MG63 (cell line): ENCODE measurements at places on chromosomes 12 and 14.

GRCh38 chr14:102318781-102319276 lies 717 bp upstream of the ZNF839 start:
- no peak for DNase-seq

GRCh38 chr12:10392394-10392930 lies 2.6 kb upstream of the KLRK1 start:
- DNase-seq, result peak; percentile 89

DNA sequence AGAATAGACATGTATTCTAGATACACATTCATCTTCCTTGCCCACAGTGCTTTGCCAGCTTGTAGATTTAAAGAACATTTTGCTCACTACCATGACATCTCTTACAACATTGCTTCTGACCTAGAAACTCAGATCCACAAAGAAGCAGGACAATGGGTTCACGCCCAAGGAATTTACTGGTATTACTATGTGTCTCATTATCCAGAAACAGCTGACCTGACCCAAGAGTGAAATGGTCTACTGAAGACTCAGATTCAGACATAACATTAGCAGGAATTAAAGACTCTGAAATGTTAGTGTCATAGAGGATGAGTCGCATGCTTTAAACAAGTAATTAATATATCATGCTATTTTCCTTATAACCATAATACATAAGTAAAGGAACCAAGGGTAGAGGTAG lies 731.4 kb downstream of the GALC start:
- DNase-seq, result no peak

DNA sequence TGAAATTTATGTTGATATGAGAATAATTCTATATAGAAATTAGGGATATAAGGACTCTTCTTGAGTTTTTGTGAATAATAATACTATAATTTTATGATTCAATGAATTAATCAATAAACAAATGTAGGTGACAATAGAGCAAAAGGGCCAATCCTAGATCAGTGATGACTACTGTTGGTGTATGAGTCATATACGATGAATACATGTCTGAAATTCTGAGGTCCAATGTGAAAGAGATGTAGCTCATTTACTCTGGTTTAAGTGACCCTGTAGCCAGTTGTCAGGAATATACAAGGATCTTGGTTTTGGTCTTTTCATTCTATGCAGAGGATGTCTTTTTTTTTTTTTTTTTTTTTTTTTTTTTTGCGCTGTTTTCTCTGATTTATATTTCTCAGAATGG lies 72.1 kb upstream of the RTL1 start:
- DNase-seq, result no peak

DNA sequence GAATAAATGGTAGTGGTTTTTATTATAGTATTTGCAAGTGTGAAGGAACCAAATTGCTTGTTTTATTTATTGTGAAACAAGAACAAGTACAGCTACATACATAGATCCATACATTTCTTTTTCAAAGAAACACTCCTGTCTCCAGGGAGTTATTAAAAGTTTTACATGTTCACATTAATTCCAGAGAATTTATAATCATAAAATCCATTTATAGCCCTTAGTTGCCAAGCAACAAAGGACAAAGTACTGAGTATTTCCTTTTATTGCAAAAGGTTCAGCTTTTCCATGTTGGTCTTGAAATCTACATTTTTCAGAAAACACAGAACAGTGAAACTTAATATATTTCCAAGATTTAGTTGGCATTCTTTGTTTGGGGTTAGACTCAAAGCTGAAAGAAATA lies 9.5 kb downstream of the MYRFL start:
- no peak for DNase-seq

- DNase-seq, result no peak
These were observed 23.2 kb downstream of the PLXNC1 start for GRCh38 chr12:94171595-94171930.

DNA sequence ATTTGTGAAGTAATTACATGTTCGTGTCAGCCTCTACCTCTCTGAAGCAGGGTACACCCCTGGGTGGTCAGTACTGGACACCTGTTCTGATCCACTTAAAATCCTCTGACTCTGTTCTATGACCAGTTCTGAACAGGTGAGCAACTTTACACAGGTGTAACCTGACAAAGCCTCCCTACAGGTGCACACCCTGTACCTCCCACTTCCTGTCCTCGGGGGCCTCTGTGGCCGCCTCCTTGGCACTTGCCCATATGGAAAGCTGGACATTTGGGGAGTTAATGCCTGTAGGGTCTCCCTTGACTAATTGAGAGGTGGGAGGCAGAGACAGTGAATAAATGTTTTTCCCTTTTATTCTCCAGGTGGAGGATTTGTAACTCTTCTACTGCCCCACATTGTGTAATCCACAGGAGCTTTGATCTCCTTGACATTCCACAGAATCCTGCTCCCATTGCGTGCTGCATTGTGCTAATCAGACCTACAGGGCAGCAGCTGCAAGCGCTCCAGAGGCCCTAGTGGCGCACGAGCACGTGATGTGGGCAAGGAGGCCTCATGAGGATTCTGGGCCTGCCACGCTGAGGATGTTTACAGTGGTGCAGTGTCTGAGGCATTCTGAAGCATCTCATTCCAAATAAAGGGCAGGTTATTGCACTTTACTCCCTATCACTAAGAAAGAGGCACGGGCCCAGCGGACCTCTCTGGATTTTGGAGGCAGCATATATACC lies 45.8 kb upstream of the BATF start:
- DNase-seq, result no peak

- DNase-seq, result no peak
These were observed 45.2 kb upstream of the CTDSP2 start for GRCh38 chr12:57891542-57892228.

GRCh38 chr14:64746298-64747250 lies 42.4 kb downstream of the PLEKHG3 start:
- no peak for DNase-seq

DNA sequence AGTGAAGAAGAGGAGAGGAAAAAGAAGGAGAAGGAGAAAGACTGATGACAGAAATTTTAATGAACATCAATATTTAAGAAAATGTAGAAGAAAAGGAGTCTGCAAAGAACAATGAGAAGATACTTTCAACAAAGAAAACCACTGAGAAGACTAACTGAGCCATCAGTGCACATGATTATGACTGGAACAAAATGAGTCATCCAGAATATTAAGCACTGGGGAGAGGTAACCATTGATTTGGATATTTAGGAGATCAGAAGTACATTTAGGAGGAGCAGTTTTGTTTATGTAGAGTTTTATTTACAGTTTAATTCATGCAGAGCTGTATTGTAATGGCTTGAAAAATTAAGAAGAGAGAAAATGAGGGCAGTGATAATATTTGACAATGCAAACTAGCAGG lies 159.1 kb downstream of the C12orf50 start:
- DNase-seq, result no peak

- no peak for DNase-seq
These were observed 48.4 kb downstream of the GALNT4 start for GRCh38 chr12:89476232-89476631.

DNA sequence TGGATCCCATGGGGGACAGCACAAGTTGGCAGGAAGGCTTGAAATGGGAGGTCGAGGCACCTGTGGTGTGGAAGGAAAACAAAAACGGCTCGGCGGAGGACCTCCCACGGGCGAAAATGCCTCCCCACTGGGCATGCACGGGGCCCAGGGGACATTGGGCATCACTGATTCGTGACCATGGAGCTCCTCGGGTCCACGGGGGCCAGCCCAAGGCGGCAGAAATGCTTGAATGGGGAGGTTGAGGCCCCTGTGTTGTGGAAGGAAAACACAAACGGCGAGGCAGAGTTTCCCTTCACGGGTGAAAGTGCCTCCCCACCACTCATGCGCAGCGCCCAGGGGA lies 376.0 kb downstream of the ALG10 start:
- DNase-seq, result no peak

- no peak for DNase-seq
These were observed 60.9 kb downstream of the MYF5 start for GRCh38 chr12:80777587-80777986.

DNA sequence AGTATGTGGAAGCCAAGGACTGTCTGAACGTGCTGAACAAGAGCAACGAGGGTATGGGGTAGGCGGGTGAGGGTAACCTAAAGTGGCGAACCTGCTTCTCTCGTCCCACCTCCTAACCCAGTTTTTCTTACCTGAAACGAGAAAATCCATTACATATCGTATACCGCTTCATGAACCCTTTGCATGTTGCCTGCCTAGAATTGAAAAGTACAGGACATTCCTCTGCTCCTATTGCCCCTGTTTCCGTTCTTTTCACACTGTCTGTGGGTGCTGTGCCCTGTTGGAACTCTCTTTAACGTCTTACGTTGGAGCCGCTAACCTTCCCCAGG lies 513 bp downstream of the PFDN5 start:
- DNase-seq, result no peak

- DNase-seq, result no peak
These were observed 375.9 kb downstream of the GALC start for GRCh38 chr14:87617079-87617478.

DNA sequence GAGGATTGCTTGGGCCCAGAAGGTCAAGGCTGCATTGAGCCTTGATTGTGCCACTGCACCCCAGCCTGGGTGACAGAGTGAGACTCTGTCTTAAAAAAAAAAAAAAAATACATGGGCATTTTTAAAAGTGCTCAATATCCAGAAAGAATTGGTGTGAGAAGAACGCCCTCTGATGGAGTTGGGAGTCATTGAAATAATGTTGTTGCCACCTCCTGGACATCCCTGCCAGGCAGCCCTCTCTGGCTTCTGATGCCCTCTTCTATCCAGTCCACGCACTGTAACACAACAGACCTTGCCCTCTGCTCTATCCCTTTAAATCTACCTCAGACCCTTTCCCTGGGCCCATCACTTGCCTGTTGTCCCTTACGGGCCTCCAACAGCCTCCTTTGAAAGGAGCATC lies 4.9 kb downstream of the PTGDR start:
- no peak for DNase-seq

GRCh38 chr12:121301876-121302275 lies 5.4 kb upstream of the CAMKK2 start:
- DNase-seq, result no peak

GRCh38 chr14:54120260-54120659 lies 163.6 kb upstream of the BMP4 start:
- no peak for DNase-seq

DNA sequence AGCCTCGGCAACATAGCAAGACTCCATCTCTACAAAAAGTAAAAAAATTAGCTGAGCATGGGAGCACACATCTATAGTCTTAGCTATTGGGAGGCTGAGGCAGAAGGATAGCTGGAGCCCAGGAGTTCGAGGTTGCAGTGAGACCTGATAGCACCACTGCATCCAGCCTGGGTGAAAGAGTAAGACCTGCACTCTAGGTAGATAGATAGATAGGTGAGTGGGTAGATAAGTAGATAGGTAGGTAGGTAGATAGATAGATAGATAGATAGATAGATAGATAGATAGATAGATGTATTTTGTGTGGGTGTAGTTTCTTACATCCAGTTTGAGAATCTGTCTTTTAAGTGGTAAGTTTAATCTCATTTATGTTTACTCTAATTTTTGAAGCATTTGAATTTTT lies 72.8 kb downstream of the IFT81 start:
- no peak for DNase-seq

DNA sequence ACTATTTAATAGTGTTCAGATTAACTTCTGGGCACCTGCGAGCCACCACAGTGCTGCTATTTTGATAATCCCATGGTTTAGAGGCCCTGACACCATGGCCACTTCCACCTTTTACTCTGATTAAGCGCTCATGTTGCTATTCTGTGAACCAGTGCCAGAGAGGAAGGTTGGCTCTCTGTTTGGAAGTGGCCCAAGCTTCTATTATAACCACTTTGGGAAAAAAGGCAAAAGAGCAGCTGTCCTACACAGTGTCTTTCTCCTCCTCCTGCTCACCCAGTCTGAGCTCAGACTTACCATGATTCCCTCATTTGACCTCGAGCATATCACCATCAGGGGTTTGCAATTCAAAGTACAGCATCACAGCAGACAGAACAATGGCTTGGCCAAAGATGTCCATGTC lies 23.3 kb downstream of the DYRK2 start:
- no peak for DNase-seq
